Liver (tissue), 10 donors: ENCODE measurements at places on chromosomes 1 and 21. TPM values are rescaled to one million over a fixed set of nuclear protein-coding genes. Genes with fewer than 3 reads are reported as not detected.

The LRRC8D gene
- total RNA-seq = 17.1 TPM

The ALX3 gene
- total RNA-seq = not detected

The ADAMTS4 gene
- 2.2 TPM for total RNA-seq

The LMX1A gene
- total RNA-seq = 0.17 TPM

The IFNAR2 gene
- total RNA-seq = 17.0 TPM

The LCA5L gene
- 0.19 TPM for total RNA-seq

The RIMKLA gene
- 0.08 TPM for total RNA-seq

The TMEM269 gene
- 0.05 TPM for total RNA-seq

GRCh38 chr1:23854568-23854967, 13.5 kb downstream of the FUCA1 start:
- no peak for DNase-seq

- DNase-seq = no peak
Observed at GRCh38 chr1:173489149-173489600, 12.0 kb downstream of the PRDX6 start.

DNA sequence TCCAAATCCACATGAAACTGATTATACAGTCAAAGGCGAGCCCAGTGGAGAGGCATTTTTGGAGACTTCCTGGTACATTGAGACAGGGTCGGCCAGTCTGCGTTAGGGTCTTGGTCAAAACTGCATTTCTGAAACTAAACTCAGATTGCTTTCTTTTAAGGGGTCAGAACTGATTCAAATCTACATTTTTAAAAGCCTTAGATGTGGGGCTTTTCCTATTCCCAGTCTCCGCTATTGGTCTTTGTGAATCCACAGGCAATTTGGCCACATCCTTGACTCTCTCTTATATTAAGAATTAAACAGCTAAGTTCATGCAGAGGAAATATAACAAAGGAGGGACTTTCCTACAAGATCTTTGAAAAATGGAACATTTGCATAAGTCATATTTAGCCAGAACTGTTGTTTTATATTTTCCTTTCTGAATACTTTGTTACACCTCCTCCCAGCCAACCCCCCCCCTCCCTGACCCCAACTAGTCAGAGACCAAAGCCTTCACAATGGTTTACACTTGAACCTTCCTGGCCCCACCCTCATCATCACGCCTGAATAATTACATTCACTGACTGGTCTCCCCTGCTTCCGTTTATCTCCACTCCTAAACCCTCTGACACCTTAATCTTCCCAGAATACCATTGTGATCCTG, 30.9 kb downstream of the SELL start:
- no peak for DNase-seq

- DNase-seq = no peak
Observed at GRCh38 chr1:204434116-204434755, 22.6 kb upstream of the PPP1R15B start.

- DNase-seq = no peak
Observed at GRCh38 chr1:42928859-42929258, 29.8 kb downstream of the SLC2A1 start.

DNA sequence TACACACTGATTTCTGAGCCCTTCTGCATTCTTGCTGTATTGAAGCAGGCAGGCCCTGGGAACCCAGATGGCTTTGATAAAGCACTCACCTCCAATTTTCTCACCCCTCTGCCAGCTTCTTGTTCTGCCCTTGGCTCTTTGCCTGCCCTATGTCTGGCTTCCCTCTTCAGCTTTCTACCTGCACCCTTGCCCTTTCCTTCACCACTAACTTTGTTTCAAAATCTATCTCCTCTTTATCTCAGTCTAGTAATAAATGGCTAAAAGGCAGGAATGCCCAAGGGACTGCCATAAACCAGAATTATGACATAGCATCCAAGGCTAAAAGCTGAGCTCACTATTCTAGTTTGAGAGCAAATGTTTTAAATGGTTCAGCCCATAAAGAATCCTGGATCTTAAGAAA, 178.7 kb downstream of the TNR start:
- DNase-seq = no peak

DNA sequence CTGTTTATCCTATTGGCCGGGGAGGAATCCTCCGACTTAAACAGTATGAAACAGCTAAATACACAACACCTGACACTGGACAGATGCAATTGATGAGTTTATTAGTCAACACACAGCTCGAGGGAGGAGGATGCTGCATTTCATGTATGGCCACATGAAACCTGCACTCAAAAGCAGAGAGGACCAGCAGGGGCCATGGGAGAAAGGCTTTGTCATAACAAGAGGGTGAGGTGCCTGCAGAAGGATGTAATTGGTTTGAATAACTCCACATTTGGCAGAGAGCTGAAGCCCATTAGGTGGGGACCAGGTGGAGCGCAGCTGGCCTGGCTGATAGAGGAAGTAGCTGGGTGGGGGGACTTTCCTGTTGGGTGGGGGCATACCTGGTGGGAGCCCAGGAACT, 599.1 kb downstream of the PTPRU start:
- DNase-seq = no peak

- no peak for DNase-seq
Observed at GRCh38 chr1:8858112-8858668, 20.3 kb downstream of the ENO1 start.
